RKO (cell line): ENCODE measurements at places on chromosomes 3 and 15.

DNA sequence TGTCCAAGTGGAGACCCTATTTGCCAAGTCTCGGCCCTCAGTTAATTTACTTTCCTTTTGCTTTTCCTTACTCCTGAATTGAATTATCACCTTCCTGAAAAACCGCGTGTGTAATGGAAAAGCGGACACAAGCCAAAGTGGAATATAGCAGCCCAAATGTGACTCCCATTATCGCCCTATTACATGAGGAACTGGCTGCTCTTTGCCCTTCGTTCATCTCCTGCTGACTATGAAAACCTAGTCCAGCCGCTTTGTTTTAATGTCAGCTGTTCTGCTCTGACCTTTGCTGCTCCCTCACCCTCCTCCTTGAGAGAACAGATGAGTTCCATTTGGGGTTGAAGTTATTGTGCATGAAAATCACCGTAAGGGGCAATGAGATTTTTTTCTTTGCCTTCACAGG, 632.7 kb upstream of the SUCLG2 start:
- DNase-seq, result no peak

DNA sequence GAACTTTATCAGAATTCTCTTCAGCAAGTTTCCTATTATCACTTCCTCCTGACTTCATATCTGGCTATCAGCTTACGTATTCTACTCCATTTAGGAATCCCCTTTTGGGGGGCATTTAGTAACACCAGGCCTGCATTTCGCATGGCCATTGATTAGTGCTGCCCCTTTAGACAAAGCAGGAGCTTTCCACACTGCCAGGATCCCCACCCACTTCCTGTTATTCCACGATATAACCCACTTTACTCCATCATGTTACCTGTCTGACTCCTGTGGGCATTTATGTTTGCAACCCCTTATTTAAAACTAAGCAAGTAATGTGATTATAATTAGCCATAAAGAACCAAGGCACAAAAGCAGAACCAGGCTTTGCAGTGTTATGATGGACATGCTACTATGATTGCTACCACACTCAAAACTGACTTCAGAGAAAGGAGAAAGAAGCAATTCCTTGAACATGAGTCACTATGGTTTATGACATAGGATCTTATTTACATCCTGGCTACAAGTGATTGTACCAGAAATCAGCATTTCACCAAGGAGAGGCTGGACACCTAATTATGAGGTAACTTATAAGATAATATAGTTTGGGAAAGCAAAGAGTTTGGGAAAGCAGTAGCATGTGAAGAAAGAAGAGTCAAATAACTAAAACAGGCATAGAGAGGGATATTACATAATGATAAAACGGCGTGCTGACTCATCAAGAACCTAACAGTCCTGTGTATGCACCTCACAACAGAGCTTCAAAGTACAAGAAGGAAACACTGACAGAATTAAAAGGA, 96.3 kb downstream of the IGSF11 start:
- DNase-seq, result peak; percentile 58

DNA sequence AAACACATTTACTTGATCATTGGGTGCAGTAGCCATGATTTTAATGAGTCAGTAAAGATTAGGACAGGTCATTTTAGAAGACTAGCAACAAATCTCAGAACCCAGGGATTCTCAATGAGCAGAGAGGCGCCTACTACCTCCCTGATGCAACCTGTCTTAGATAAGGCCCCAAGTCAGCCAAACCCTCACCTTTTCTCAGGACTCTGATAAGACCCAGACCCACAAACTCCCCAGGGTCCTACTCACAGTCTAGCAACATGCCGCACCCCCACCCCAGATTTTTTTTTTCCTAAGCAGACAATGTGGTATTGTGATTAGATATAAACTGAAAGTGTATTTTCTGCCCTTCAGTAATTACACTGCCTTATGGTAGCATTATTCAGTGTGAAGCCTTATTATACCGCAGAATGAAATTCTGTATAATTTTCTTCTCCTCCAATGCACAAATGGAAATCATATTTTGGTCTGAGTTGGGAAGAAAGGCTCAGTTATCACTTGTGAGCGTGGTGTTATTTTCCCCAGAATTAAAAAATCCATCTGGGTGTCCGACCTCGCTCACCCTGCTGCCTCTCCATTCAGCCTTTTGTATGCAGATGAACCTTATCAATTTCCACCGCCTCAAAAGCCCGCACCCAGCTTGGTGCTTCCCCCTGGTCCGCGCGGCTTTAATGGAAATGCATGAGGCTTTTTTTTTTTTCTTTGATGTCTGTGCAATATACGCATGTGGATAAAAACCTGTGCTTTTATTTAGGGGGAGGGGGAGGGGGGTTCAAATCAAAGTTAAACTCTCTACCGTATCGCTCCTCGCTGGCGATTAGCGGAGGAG, 122.0 kb upstream of the SOX14 start:
- no peak for DNase-seq

- no peak for DNase-seq
These were observed 343.9 kb downstream of the ARRDC4 start for GRCh38 chr15:98304371-98304770.

GRCh38 chr3:188389711-188390342, 235.9 kb downstream of the LPP start:
- no peak for DNase-seq

- no peak for DNase-seq
These were observed 28.8 kb downstream of the SUMF1 start for GRCh38 chr3:4438296-4438695.

DNA sequence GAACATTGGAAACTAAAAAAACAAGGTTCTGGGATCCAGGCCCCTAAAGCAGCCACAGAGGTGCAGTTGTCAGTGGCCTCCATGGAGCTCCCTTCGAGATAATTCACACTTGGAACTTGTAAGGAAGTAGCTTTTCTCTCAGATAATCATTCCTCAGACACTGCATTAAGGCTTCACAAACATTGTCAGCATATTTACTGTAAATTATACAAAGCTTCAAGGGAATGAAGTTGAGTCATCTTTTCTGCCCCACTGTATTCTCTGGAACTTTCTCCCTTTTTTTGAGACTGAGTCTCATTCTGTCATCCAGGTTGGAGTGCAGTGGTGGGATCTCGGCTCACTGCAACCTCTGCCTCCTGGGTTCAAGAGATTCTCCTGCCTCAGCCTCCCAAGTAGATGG, 7.1 kb downstream of the BLOC1S6 start:
- no peak for DNase-seq

GRCh38 chr3:40661284-40661683, 136.5 kb downstream of the ZNF621 start:
- DNase-seq, result no peak

GRCh38 chr3:34106879-34107278, 308.4 kb downstream of the PDCD6IP start:
- peak; percentile 7 for DNase-seq

- DNase-seq, result no peak
These were observed 316.7 kb upstream of the TBL1XR1 start for GRCh38 chr3:177513815-177514610.

DNA sequence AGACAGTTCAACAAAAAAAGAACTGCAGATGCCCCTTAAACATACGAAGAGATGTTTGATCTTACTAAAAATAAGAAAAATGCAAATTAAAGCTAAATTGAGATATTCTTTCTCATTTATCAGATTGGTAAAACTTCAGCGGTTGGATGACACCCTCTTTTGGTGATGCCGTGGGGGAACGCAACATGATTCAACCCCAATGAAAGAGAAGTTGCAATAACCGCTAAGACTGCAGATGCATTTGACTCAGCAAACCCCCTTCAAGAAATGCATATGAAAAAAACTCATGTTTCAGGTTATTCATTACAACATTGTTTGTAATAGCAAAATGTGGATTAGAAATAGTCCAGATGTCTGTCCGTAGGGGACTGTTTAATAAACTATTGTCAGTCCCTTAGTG, 3.6 kb downstream of the KLHL6 start:
- no peak for DNase-seq

- no peak for DNase-seq
These were observed 50.6 kb upstream of the SPATA16 start for GRCh38 chr3:173191611-173192010.

GRCh38 chr3:21441821-21442220, 309.2 kb downstream of the ZNF385D start:
- no peak for DNase-seq

GRCh38 chr15:79401301-79401700, 30.8 kb upstream of the MINAR1 start:
- no peak for DNase-seq

DNA sequence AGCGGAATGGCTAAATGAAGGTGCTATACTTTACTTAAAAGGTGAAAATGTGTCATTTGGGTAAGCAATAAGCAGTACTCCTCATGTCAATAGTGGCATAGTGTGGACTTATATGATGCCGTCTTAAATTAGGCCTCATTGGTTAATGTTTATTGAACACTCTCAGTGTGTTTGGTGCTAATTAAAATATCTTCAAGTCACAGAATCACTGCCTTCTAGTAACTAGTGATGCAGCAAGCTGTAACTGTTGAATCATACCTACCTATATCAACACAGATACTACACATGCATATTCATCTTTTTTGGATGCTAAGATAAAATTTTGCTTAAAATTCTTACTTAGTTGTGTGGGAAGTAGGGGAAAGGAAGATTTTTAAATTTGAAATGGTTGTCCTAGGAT, 30.7 kb downstream of the ARHGAP31 start:
- no peak for DNase-seq

- peak; percentile 29 for DNase-seq
These were observed 4.4 kb upstream of the RASA2 start for GRCh38 chr3:141482245-141482922.

- no peak for DNase-seq
These were observed 707.0 kb upstream of the GOLIM4 start for GRCh38 chr3:168802766-168803165.

GRCh38 chr3:123807820-123808219, 76.3 kb downstream of the MYLK start:
- no peak for DNase-seq
